Stimulated activated CD4-positive, alpha-beta T cell treated with anti-CD3 and anti-CD28 coated beads, Interleukin-1b, Interleukin-23, amount 100 ng/mL, for 1 hour (primary cell): ENCODE measurements at places on chromosomes 6 and 20.

- no peak for DNase-seq
Measured at GRCh38 chr6:37551002-37551401, 51.3 kb upstream of the CCDC167 start.

DNA sequence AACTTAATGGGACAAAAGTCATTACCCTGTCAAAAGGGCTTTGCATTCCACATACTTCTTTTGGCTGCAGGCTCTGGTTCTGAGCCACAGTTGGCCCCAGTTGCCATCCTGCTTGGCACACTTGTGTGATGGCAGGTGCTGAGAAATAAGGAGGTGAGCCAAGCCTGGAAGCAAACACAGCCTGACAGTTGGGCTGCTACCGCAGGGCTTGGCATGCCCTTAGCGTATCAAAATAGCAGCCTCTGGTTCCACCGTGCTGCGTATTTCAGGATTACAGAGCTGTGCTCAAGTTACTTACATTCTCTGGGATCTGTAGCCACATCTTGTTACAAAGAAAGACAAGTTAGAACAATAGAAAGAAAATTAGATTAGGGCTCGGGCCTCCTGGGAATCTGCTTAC, 11.1 kb downstream of the MTHFD1L start:
- no peak for DNase-seq

DNA sequence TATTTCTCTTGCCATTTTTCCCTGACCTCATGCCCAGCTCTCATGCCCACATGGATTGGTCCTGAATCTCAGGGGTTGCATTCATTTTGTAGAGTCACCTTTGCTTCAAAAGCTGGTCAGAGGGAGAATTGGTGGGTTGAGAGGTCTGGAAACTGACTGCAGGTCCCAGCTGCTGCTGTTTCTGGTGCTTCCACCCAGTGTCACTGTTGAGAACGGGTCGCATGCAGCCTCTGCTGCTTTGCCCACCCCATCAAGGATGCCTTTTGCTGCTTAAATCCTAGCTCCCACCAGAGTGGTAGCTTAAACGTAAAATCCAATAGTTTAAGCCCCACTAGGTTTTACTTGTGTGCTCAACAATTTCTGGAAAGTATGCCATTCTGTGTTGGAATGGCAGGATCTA, 211.4 kb upstream of the TSHZ2 start:
- no peak for DNase-seq

GRCh38 chr6:27834879-27835549, 77.2 kb downstream of the OR2B2 start:
- DNase-seq, result no peak

GRCh38 chr6:30042476-30042875, 18.6 kb upstream of the POLR1H start:
- DNase-seq, result no peak

DNA sequence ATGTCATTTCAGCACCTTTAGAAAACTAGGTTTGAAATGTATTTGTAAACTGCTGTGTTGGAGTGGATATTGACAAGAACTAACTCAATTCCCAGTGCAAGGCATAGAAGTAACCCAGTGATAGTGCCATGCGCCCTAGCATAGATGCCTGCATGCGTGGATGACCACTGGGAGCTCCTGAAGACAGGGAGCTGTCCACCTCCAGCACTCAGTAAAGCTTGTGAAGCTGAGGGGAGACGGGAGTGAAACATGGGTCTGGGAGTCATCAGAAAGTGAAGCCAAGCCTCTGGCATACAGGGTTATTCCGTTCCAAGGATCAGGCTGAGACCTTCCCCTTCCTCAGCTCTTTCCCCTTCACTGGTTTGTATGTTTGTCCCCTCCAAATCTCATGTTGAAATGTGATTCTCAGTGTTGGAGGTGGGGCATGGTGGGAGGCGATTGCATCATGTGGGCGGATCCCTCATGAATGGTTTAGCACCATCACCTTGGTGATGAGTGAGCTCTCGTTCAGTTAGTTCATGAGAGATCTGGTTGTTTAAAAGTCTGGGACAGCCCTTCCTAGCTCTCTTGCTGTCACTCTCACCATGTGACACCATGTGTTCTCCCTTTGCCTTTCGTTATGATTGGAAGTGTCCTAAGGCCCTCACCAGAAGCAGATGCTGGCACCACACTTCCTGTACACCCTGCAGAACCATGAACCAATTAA, 146.5 kb upstream of the FERMT1 start:
- DNase-seq, result no peak

GRCh38 chr20:21388566-21388965, 8.8 kb downstream of the NKX2-4 start:
- DNase-seq, result no peak

GRCh38 chr6:14875481-14876063, 370.3 kb upstream of the JARID2 start:
- DNase-seq, result no peak

- DNase-seq, result no peak
Measured at GRCh38 chr20:1901704-1902103, 6.5 kb downstream of the SIRPA start.

DNA sequence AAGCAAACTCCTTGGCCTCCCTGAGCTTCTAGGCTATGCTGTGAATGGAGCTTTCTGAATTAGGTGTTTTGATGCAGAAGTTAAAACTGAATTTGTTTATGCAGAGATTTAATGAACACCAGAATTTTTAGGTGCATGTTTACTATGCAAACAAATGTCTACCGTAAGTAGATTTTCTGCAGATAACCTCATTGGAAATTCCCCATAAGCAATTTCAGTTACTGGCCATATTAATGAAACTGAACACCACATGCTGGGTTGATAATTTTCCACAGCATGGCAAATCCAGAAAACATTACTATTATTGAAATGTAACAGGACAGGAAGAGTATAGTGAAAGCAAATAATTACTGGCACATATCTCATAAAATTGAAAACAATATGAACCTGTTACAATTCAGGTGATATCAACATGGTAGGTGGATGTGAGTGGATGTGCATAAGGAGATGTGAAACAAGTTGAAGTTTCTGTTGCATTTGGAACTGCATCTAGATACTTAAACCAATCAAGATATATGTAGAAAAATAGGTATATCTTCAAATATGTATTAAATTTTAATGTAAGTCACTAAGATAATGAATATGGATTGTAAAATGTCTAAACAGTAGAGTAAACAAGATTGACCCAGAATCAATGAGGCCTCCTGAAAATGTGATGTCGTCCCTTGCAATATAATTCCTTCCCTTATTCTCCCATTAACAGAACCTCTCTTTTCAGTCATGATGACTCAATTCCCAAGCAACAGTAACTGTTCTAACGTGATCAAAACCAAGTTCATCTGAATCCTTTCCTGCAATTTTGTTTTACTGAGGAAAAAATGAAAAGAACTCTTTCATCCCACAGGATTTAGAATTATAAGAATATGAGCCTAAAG, 11.0 kb downstream of the PTCHD4 start:
- DNase-seq, result no peak

DNA sequence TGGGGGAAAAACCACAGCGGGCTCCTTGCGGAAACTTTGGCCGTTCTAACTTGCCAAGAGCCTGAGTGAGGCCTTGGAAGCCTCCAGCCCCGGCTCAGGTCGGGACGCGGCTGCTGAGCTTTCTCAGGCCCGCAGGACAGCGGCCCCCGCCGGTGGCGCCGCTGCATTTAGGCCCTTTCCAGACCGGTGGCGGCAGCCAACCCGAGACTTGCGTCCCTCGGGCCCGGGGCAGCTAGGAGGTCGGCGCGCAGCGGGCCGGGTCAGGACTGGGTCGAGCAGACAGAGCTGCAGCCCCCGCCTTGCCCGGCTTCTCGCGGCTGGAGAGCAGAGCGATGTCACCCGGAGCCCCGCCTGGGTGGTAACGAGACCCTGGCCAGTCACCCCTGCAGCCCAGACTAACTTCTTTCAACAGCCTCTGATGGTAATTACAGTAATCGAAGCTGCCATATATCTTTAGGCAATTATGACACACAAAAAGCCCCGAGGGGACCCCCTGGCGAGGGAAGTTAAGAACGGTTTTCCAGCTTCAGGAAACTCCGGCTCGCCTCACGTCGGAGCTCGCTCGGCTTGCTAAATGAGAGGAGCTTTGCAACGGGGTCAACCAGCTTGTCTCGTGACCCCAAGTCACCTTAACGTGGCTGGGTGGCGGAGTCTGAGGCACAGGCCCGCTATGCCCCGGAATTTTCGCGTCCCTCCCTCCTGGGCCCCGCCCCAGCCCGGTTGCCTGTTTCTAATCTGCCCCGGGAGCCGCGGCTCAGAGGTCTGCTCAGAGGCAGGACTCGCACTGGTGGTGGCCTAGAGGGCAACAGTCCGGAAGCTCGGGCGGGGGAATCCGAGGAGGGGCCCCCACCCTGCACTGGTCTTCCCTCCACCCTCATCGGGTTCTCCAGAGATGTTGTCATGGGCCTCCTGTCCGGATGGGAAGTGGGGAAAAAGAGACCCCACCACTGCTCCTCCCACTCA, 3.0 kb downstream of the NR2E1 start:
- DNase-seq, result no peak

DNA sequence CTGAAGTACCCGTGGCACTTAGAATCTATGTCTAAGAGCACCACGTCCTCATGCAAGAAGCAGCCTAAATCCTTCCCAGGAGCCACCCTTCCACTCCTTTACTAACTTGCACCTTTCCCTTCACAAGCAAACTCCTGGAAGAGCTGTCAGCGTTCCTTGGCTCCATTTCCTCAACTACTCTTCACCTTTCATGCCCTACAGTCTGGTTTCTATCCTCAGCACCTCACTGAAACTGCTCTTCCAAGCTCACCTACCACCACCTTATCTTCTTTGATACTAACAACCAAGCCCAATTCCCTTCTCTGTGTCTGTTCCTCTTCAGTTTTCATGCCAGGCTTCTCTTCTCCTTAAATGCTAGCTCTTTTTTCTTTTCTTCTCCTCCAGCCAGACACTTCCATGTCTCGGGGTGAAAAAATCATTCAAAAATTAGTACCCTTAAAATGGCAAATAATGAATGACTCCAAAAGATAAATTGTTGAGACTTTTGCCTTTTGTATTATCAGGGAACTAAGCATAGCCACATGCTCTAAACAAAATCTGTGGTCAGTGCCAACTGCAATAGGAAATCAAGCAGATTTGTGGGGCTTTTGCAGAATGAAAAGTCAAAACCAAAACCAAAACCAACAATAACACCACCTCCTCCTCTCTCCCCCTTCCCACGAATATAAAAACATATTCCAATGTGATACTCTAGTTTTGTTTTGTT, 149.6 kb upstream of the KCNK16 start:
- no peak for DNase-seq

GRCh38 chr6:37637562-37638413, 59.9 kb downstream of the MDGA1 start:
- no peak for DNase-seq

DNA sequence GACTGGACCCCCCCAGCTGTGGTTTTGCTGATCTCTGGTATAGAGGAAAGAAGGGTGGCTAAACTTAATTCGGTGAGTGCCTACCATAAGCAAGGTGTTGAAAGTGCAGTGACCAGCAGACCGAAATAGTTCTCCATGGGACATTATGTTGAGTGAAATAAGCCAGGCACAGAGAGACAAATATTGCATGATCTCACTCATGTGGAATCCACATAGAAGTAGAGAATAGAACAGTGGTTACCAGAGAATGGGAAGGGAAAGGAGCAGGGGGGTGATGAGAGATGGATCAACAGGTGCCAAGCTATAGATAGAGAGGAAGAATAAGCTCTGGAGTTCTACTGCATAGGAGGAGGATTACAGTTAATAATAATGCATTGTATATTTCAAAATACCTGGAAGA, 9.7 kb upstream of the GCNT2 start:
- DNase-seq, result no peak

DNA sequence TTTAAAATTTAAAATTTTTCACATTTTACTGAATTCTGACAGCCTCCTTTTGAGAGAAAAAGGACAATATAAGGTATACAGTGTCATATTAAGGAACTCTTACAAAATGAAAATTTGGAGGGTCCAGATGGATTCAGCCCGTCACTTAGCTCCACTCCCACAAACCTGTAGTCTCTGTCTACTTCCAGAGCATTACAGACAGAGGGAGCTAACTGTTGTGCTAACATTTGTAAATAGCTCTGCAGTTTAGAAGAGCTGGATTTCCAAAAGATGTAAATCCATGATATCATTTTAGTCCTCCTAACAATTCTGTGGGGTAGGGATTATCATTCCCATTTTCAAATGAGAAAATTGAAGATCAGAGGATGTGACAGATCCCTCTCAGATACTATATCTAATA, 16.1 kb upstream of the SERINC3 start:
- DNase-seq, result no peak

GRCh38 chr6:99613409-99613704, 6.7 kb downstream of the PRDM13 start:
- no peak for DNase-seq

- no peak for DNase-seq
Measured at GRCh38 chr6:134035823-134036296, 16.6 kb downstream of the SLC2A12 start.

- no peak for DNase-seq
Measured at GRCh38 chr6:31614075-31614619, 887 bp upstream of the AIF1 start.

GRCh38 chr6:31597006-31597405, 4.2 kb upstream of the NCR3 start:
- DNase-seq, result no peak

DNA sequence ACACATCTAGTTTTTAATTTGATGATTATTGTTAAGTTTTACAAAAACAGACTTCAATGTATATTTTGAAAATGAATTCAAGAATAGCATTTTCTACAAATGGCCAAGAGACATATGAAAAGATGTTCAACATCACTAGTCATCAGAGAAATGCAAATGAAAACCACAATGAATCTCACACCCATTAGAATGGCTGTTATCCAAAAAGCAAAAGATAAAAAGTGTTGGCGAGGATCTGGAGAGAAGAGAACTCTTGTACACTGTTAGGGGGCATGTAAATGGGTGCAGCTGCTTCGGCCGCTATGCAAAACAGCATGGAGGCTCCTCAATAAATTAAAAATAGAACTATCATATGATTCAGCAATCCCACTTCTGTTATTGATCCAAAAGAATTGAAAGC, 185.8 kb upstream of the CCN2 start:
- DNase-seq, result no peak

DNA sequence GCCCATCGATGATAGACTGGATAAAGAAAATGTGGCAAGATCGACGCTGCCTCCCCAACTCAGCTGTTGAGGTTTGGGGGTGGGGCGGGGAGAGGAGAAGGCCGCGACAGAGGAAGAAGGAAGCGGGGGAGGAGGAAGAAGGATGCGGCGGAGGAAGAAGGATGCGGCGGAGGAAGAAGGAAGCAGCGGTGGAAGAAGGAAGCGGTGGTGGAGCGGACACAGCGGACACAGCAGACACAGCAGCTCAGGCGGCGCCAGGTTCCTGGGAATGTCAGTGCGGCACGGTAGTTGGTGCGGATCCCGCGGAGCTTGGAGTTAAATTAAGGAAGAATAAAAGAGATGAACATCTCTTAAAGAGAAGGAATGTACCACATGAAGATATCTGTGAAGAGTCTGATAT, 163.9 kb upstream of the NT5E start:
- DNase-seq, result no peak

DNA sequence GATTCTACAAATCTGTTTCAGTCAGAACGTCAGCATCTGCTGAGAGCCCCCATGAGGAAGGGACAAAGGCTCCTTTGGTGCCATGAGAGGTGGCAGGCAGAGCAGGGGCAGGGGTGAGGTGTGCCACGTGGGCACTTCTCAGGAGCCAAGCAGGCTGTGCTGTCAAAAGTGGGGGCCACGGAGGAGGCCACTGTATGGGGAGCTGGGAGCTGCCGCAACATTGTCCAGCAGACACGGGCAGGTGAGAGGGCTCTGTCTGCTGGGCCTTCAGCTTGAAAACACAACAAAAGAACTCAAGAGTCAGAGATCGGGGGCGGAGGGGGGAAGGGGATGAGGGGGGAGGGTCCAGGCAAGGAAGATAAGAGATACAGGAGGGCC, 21.6 kb upstream of the FOXP4 start:
- no peak for DNase-seq

- DNase-seq, result no peak
Measured at GRCh38 chr20:64092258-64093012, 8.2 kb upstream of the LKAAEAR1 start.
